ENCODE measurements at places on chromosomes 13 and 19.

DNA sequence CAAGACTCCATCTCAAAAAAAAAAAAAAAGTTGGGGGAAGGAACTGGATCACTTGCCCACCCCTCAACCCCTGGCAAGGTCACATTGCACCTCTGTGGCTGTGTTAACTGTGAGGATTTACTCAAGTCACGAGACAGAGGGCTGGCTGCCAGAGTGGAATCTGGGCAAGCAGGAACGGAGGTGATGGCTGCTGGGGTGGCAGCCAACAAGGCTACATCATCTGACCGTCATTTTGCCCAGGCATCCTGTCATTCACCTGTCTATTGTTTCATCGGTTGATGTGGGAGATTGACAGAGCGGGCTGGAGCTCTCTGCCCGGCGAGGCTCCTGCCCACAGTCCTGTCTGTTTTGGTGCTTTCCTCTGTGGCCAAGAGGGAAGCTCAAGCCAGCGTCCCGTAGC is 75.7 kb downstream of the DPF1 start:
- DNase-seq, result no peak

DNA sequence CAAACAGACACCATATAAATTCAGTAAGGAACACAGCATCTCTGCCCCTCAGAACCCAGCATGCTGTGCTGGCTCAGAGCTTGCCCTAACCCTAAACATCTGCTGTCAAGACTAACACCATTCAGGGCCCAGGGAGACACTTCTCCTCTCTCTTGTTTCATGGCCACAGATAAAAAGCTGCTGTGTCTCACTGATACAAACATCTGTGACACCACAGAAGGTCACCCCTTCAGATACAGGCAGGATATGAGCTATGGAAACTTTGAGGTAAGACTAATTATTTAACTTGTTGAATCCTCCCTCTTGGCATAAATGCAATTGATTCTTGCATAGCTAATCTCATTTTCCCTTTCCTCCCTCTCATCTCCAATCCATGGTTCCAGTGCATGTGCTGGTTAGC is 61.6 kb upstream of the GPR12 start:
- DNase-seq, result no peak

DNA sequence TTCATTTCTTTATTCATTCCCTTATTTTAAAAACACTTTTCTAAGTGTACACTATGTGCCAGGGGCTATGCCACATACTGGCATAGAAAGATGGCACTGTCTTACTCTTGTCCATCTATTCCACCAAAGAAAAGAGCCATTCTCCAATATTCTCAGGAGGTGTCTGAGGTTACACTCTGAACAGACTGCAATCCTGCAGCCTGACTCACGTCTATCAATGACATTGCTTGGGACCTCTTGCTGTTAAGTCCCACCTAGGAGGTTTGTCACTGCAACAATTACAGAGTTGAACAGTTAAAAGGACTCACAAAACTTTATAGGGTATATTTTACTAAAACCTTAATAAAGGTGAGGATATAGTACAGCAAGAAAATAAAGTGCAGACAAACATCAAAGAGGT is 512.9 kb upstream of the HTR2A start:
- no peak for DNase-seq

DNA sequence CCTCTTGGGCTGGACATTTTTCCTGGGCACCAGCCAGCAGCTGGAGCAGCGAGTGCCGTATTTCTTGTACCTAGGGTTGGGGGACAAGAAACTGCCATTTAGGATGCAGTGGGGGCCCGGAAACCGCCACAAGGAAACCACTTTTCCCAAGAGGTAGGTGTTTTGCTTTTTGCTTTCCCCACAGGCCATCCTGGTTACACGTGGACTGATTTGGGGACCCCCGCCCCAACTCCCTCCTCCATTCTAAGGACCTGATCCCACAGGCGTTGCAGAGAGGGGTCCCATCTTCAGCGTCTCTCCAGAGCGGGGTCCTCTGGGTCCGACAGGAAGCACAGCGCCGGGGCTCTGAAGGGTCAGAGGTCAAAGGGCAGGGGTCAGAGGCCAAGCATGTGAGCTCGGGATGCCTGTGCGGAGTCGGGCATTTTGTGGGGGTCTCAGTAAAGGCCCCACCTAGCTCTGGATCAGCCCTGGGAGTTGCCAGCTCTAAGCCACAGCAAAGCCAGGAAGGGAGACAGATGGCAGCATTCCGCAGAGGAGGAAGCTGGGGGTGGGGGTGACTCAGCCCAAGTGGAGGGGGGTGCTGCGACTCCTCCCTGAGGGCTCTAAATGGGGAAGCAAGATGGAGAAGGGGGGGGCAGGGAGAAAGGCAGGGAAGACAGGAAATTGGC is 4.3 kb downstream of the ZGLP1 start:
- no peak for DNase-seq

DNA sequence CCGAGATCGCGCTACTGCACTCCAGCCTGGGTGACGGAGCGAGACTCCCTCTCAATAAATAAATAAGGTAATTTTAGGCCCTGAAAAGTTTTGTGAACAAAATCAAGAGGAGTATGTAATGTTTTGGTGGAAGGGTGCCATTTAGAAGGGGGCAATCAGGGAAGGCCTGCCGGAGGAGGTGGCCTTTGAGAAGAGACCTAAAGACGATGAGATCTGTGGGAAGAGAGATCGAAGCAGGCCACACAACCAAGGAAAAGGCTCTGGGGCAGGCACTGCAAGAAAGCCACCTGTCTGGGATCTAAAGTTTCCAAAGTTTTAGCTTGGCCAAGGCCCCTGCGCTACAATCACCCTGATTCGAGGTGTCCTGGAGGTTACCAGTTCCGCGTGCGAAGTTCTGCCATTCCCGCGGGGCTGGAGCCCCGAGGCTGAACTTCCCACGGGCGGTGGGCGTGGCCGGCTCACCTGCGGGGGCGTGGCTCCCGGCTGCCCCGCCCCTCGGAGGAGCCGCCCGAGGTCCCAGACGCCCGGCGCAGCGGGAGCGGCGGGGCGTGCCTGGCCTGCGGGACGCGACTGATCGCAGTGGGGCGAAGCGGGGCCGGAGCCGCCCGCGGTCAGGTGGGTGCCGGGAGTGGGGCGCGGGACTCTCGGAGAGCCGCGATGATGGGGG is at the start of gene KLC3:
KLC3 (plus strand) TSS at position 519 of the 667 bp plus-strand sequence. CDS start 4,792 bp downstream, outside the sequence.
- peak; percentile 80 for DNase-seq

DNA sequence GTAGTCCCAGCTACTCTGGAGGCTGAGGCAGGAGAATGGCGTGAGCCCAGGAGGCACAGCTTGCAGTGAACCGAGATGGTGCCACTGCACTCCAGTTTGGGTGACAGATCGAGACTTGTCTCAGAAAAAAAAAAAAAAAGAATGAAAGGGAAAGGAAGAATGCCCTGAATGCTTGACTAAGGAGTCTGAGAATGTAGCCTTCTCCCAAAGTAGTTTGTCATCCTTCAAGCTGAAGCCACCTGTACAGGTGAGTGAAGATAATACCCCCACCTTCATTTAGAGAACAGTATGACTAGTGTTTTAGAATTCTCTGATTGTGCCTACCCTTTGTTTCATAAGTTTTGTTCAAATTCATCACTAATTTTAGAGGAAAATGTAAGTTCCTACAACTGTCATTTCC is 5.9 kb downstream of the RCBTB1 start:
- DNase-seq, result no peak

DNA sequence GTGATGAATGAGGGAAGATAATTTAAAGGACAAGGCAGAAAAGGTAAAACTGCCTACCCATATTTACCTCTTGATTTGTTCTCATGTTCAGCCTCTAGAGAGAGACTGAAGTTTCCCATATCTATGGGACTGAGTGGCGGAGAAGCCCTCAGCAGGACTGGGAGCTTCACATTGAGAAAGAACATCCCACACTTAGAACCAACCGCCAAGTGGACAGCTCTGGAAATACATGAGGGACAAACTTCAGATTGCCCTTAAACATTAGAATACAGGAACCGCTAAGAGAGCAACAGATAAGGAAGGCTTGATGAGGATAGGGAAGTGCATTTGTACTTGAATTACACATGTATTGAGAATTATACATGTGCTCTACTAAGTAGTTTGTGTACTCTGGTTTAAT is 316.0 kb upstream of the MIR17HG start:
- DNase-seq, result no peak

GRCh38 chr19:41957838-41958366 is 1.2 kb downstream of the RABAC1 start:
- DNase-seq, result peak; percentile 80

DNA sequence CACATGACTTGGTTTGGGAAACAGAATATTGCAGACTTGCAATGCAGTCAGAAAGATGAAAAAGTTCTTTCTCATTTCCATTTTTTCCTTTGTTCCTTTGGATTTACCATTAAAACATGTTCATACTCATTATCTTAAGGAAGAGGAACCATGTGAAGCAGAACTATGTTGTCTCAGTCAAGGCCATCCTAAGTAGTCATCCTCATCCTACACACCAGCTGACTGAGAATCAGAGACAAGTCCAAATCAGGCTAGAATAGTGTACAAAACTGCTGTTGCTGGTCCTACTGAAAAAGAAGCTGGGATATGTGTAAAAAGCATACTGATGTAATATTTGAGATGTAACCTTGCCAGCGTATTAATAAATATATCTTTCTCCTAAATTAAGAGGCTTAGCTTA is 433.4 kb downstream of the SLITRK5 start:
- no peak for DNase-seq

GRCh38 chr13:94387047-94387446 is 92.4 kb downstream of the DCT start:
- DNase-seq, result no peak

GRCh38 chr13:29800687-29801086 is 49.7 kb downstream of the UBL3 start:
- no peak for DNase-seq
